Cerebellum (tissue), 4 donors: ENCODE measurements at places on chromosomes 2 and 18. TPM values are rescaled to one million over a fixed set of nuclear protein-coding genes. Genes with fewer than 3 reads are reported as not detected.

The GCFC2 gene
- total RNA-seq = 22.0 TPM

The PRSS56 gene
- 0.18 TPM for total RNA-seq

The TTN gene
- 4.3 TPM for total RNA-seq

The METAP1D gene
- total RNA-seq = 18.0 TPM

The SERPINB13 gene
- not detected for total RNA-seq

The CCBE1 gene
- total RNA-seq = 4.3 TPM

The UGT1A4 gene
- total RNA-seq = not detected

The DSG2 gene
- 4.7 TPM for total RNA-seq

The NT5DC4 gene
- not detected for total RNA-seq

The ABCG8 gene
- total RNA-seq = 0.27 TPM
